D341Med (cell line): ENCODE measurements at places on chromosomes 5 and 9.

GRCh38 chr9:107144475-107144874 lies 138.6 kb upstream of the RAD23B start:
- DNase-seq, result peak; percentile 47

- DNase-seq, result no peak
Measured at GRCh38 chr5:89303033-89303480, 420.1 kb upstream of the MEF2C start.

- no peak for DNase-seq
Measured at GRCh38 chr9:107284636-107285035, 1.6 kb downstream of the RAD23B start.

DNA sequence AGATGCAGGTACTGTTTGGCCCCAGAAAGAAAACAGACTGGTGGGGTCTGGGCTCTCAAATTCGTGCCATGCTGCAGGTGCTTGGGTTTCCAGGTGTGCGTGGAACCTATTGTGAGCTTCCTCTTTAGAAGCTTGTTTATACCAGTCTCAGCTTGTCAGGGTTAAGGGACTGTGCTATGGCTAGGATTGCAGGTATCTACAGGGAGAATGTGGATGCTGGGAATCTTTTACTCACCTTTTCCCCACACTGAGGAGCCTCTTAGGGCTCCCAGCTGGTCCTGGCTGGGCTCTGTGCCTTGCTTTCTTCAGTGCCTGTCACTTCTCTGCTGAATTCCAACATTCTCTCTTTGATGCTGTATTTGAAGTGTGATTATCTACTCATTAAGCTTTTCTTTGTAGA lies 111.8 kb downstream of the WDR70 start:
- no peak for DNase-seq

DNA sequence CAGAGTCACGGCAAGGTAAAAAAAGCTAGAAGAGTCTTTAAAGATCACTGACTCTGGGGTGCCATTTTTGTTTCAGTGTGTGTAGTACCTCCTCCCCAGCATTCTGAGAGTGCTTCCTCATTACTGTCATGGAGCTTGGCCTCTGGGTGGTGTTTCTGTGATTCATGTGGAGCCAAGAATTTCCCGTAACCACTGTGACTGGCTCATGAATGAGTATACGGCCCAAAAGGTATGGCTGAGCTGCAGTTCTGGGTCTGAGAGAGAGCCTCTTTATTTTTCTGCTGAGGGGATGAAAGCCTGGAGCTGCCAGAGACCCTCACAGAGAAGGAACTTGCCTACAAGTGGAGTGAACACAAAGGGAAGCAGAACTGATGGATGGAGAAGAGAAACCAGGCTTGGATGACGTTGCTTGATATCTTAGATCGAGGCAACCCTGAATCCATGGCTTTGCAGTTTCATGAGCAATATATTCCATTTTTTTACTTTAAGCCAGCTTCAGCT lies 85.6 kb downstream of the PTTG1 start:
- no peak for DNase-seq

DNA sequence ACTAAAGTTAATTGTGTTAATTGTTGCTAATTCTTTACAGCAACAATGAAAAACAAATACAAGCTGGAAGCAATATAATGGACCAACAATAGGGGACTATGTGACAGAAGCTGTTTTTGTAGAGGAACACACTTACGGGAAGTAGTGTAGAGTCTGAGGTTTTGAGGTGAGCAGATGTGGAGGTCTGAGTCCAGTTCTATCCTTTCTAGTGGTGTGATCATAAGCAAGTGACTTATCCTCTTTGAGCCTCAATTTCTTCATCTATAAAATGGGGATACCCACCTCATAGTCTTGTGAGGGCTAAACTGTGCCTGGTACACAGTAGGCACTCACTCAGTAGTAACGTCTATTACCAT lies 28.3 kb downstream of the ALG2 start:
- no peak for DNase-seq

- DNase-seq, result no peak
Measured at GRCh38 chr5:42756606-42757601, at the start of gene CCDC152. Gene CCDC152, plus strand, starts transcription at chr5:42756818. Its CDS starts 2,304 bp downstream, at chr5:42759122.

- no peak for DNase-seq
Measured at GRCh38 chr5:134383980-134384697, 12.8 kb downstream of the UBE2B start.

DNA sequence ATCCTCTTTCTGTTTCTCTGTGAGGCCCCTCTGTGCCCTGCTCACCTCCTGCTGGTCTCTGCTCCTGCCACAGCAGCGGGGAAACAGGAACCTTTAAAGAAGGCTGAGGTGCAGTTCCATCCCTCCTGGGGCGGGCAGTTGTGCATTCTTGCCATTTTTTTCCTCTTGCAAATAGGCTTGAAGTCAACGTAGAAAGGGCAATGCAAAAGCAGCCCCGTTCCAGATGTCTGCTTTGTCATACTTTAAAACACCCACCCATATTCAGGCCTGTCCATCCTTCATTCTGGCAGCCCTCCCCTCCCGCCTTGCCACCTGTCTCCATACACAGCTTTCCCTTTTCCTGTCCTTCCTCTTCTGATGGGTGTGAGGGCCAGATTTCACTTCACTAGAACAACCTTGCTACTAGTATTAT lies 65.4 kb upstream of the KLF9 start:
- DNase-seq, result peak; percentile 28

DNA sequence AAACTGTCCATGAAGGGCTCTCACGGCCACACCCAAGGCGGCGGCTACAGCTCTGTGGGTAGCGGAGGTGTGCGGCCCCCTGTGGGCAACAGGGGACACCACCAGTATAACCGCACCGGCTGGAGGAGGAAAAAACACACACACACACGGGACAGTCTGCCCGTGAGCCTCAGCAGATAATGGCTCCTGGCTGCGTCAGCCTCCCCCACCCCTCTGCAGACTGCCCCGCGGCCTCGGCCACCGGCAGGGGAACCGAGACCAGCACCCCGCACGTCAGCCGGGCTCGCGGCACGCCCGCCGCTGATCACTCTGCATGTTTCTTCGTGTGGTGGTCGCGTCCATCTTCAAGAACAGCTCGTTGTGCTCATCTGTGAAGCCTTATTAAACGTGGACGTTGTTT lies 41.5 kb downstream of the TENT4A start:
- no peak for DNase-seq

DNA sequence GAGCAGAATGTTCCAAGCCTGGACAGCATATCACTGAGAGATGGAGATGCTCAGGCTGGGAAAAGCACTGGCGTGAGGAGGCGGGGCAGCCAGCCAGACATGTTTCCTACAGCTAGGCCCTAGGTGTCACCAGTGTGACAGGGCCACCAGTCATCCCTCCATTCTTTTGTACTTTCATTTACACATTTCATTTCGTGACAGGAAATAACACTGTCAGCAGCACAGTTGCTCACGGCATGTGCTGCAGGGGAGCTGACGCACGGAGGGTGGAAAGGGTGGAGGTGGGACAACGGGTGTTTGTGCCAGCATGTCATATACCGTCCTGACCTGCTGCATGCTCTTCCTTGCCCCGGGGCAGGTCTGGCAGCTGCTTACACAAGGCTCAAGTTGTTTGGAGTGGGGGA lies 14.8 kb upstream of the CEMIP2 start:
- DNase-seq, result no peak

DNA sequence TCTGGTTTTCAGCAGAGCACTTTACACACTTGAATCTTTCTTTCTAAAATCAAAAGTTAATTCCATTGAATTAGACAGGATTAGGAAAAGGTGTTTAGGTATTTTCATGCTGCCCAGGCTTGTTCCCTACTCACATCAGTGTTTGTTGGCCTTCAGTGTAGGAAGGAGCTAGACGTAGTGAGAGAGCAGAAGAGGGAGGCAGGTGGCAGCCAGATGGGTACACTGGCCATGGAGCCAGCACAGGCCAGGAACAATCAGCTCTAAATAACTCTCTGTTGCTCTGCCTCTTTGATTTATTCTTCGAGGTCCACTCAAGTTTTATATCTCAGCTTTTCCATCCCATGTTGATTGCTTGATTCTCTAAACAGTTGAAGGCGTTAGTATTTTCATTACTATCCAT lies 529.6 kb downstream of the PSAT1 start:
- DNase-seq, result no peak

GRCh38 chr9:99066571-99066970 lies 38.3 kb upstream of the TGFBR1 start:
- DNase-seq, result no peak

DNA sequence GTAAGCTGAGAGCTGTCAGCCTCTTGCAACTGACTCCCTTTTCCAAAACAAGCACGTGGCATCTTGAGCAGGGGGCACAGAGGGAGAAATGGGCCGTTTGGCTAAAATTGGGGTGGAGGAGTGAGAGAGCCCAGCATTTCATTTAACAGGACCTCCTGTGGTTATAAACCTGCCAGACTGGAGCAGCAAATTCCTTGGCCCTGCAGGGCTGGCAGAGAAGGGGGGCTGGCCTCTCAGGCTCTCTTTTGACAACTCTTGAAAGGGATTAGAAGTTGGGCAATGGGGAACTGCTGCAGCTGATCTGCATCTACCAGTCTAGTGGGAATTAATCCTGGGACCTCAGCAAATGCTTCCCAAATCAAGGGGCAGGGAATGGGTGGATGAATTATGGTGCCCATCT lies 7.2 kb upstream of the POU4F3 start:
- no peak for DNase-seq

- DNase-seq, result peak; percentile 90
Measured at GRCh38 chr9:135087489-135087792, at the start of gene OLFM1. Gene OLFM1, plus strand, starts transcription at chr9:135087668. Its CDS starts 322 bp downstream, at chr9:135087990.

DNA sequence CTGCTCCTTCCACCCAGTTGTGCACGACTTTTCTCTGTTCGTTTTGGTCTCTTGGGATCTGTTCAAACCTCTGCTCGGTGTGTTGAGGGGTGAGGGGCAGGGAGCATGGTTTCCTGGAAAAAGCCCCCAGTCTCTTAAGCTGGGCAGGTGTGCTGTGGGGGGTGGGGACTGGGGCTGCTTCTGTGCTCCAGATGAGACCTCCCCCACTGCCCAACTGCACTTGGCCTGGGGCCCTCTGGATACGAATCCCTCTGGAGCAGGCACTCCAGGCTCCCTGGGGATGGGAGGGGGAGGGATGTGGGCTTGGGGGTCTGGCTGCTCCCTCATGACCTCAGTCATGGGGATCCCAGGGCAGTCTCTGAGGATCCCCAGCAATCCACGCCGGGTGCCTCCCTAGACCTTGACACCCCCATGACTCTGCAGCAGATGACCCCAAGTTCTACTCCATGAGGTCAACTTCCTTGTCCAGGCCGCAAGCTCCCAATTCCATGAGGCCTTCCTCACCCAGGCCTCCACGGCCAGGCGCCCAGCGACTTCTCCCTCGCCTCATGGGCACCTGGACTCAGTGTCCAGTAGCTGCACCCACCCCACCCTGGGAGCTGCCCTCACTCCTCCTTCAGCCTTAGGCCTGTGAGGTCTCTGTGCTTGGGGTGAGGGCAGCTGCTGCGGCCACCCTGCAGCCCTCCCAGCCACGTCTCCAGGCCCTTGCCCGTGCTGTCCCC lies 5.9 kb upstream of the AHRR start:
- no peak for DNase-seq

- no peak for DNase-seq
Measured at GRCh38 chr9:36074870-36075532, 38.3 kb downstream of the RECK start.

- DNase-seq, result no peak
Measured at GRCh38 chr9:16413509-16414016, 456.9 kb downstream of the BNC2 start.

- no peak for DNase-seq
Measured at GRCh38 chr9:81782313-81782995, 93.1 kb upstream of the TLE1 start.

- DNase-seq, result no peak
Measured at GRCh38 chr5:81789033-81789432, 38.1 kb upstream of the SSBP2 start.

DNA sequence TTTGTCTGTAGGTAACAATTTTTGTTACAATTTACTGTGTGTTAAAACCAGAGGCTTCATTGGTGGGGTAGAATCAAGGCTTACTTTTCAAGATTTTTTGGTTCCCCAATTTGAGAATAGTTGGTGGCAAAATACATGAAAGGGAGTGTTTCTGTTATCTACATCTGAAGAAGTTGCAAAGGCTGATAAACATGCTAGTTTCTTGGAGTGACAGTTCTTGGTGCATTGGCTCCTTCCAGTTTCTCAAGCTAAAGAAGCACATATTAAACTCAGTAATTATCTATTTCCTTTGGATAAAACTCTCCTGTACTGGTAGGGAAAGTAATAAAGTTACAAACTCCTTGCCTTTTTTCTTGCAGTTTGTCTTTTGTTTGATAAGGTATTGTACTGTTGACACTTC lies 5.9 kb downstream of the MACIR start:
- DNase-seq, result no peak

DNA sequence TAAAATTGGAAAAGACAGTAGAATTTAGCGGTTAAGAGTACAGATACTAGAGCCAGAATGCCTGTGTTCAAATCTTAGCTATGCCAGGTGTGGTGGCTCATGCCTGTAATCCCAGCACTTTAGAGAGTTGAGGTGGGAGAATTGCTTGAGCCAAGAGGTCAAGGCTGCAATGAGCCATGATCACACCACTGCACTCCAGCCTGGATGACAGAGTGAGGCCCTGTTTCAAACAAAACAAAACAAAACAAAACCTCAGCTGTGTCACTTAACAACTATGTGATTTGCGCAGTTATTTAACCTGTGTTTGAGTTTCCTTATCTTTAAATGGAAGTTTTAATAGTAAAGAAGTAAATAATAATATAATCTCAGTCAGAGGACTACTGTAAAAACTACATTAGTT lies 68.3 kb downstream of the TBCA start:
- no peak for DNase-seq

GRCh38 chr9:135901826-135902225 lies 5.5 kb downstream of the CAMSAP1 start:
- no peak for DNase-seq
